ENCODE measurements at places on chromosomes 7 and 10.
A peak's percentile ranks its signal among the peaks of the same experiment; 100 is the strongest.

- DNase-seq: no peak
These were observed 25.7 kb downstream of the C7orf25 start for GRCh38 chr7:42886129-42886528.

DNA sequence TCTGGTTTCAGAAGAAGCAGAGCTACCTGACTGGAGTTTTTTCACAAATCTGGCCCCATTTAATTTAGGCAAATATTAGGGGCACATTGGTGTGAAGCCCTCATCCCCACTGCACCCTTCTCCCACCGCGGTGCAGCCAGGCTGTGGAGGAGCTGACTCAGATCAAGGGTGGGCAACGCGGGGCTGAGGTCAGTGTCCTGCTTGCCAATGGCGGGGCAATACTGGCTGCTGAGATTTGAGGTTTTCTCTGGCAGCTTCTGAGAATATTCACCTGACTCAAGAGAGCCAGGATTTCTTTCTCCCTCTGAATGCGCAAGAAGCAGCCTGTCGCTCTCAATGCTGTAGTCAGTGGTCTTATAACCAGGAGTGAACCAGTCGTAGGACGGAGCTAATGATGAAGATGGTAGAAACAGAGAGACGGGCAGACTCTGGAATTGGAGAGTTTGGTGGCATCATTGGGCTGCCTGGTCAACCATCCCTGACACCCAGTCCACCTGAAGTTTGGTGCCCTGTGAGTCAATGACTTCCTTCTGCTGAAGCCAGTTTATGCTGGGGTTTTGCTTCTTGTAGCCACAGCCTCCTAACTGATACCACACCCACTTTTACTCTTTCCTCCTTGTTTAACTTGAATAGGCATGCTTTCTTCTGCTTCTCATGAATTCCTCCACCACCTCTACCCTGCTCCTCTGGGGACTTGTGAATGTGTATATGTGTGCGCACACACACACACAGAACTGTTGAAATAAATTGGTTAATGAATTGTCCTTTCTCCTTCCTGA is 123.7 kb upstream of the CTBP2 start:
- no peak for DNase-seq

GRCh38 chr10:7986851-7987250 is 67.6 kb upstream of the GATA3 start:
- DNase-seq: no peak

DNA sequence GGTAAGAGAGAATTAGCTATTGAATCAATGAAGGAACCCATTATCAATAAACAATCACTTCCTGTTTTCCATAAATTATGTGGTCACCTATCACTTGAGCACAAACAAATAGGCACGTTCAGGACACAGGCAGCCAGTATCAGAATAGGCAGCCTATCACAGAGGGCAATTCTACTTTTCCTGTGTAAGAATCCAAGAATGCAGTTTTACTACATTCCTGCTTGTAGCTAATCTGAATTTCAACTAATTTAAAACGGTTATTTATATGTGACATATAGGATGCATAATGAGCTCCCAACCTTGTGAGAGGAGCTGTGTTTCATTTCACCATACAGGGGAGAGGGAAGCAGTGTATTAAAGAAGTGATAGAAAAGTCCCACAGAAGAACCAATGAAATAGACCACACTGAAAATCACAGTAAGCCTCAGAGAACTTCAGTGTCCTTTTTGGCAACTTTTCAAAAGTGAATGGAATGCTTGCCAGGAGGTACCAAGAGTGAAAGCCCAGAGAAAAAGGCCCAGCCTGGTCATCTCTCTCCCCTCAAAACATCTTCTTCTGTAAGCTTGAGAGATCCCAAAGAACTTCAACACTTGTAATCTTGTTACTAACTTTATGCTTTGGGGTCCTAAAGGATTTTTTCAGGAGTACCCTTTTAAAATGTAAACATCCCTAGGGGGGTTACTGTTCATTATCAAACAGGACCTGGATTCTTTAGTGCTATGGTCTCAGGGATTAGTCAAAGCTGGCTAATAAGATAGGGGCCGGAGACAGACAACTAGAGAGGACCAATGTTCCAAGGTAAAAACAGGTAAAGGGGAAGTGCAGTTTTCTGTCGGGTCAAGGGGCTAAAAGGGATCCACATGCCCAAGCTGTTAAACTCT is 1.3 kb downstream of the IMMP2L start:
- no peak for DNase-seq

DNA sequence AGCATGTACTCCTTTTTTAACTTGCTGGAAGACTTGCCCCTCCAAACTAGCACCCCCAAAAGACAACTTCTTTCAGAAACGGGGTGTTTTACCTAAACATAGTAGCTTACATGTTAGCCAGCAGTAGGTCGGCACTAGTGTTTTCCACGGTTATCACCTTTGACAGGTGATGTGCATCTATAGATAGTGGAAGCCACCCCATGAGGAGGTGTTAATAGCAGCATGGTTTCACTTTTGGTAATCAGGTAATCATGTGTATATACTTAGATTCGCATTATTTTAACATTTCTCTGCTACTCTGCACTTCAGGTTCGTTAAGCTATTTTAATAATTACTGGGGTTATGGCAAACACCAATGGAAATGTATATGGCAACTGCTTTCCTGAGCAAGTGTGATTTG is 17.6 kb downstream of the SRI start:
- no peak for DNase-seq

GRCh38 chr10:16965740-16966447 is 148.7 kb upstream of the RSU1 start:
- peak; percentile 29 for DNase-seq

- DNase-seq: no peak
These were observed 19.5 kb downstream of the AGR2 start for GRCh38 chr7:16785321-16785720.

GRCh38 chr7:20834656-20835055 is 48.0 kb upstream of the SP8 start:
- no peak for DNase-seq

DNA sequence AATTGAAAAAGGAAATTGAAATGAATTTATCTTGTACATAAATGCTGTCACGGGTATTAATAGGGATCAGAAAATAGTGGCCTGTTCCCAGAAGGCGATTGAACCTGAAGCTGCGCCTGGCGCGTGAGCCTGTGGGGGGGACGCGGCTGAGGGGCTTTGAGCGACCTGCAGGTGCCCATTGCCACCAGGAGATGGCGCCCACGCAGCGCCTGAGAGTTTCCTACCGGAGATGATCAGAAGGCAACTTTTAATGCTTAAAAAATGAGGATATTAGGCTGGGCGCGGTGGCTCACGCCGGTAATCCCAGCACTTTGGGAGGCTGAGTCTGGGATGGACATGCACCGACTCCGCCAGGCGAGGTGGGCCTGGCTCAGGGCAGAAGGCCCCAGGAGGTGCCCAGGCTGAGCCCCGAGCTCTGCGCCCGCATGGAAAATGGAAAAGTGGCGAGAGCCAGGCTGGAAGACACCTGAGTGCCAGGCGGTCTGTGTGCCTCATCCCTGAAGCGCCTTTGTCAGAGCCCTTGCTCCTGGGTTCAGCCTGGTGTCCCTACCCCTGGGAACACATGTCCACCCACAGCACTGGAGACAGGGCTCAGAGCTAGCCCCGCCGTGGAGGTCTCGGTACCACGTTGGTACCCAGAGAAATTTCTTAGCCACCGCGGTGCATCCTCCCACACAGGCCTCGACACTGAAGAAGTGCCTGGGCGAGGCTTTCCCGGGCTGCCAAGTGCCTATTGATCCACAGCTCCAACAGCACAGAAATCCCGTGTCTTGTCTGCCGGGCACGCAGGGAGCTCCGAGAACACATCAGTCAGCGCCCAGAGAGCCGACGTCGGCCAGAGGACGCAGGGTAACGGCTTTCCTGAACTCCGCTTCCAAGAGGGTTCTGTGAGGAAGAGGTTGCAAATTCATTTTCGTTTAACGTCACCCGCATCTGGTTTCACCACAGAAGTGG is 117.4 kb downstream of the INPP5A start:
- peak; percentile 92 for DNase-seq

DNA sequence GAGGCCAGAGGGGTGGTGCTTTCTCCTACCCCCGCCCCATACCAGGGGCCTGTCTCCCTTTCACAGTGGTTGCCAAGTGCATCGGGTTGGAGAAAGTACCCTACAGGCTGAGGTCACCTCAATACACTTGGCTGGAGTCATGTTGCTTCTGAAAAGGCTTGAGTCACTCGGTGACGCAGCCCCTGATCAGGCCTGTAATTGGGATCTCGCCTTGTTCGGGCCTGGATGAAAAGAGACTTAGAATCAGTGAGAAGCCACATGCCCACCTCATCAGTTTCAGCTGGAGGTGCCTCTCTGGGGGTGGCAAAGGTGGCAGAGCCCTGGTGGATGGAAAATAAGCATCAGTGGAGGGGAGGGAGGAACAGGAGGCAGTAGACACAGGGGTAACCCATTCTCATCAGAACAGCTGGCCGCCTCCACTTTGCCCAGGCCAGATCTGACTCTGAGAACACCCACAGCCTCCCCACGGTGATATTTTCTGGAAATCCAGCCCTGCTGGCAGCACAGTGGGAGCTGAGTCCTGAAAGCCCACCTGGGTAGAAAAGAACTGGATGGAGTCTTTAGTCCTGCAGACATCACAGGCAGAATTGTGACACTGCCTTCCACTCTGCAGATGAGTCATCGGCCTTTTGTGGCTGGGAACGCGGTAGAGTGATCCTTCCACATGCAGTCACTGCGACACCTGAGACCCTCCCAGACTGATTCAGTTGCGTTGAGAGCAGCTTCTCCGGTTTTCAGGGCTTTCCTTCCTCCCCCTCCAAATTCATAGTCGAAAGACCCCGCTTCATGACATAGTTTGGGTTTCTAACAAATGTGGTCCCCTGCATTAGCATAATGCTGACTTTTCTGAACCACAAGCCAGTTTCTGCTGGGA is 108.0 kb downstream of the GRK5 start:
- DNase-seq: peak; percentile 72

GRCh38 chr7:38481401-38481800 is 149.8 kb downstream of the AMPH start:
- DNase-seq: no peak

- no peak for DNase-seq
These were observed 114.0 kb upstream of the NAMPT start for GRCh38 chr7:106398786-106399185.
